ENCODE measurements at places on chromosomes 1 and 21.

DNA sequence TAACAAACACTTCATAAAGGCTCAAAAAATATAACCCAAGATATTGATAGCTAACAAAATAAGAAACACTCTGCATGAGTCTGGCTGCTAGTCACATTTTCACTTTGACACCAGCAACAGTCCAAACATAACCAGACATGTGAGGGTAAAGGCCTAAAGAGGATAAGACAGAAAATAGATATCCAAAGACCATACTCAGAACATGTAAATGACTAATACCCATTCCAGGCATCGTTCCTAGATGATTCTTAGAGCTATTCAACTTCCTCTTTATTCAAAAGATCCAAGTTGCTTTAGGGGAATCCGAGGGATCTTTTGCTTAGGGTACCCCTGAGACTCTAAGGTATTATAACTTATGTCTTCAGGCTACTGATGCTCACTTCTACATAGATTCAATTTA lies 5.1 kb downstream of the COL24A1 start:
- no peak for DNase-seq

GRCh38 chr21:33206771-33207281 lies 22.9 kb upstream of the IFNAR2 start:
- no peak for DNase-seq

DNA sequence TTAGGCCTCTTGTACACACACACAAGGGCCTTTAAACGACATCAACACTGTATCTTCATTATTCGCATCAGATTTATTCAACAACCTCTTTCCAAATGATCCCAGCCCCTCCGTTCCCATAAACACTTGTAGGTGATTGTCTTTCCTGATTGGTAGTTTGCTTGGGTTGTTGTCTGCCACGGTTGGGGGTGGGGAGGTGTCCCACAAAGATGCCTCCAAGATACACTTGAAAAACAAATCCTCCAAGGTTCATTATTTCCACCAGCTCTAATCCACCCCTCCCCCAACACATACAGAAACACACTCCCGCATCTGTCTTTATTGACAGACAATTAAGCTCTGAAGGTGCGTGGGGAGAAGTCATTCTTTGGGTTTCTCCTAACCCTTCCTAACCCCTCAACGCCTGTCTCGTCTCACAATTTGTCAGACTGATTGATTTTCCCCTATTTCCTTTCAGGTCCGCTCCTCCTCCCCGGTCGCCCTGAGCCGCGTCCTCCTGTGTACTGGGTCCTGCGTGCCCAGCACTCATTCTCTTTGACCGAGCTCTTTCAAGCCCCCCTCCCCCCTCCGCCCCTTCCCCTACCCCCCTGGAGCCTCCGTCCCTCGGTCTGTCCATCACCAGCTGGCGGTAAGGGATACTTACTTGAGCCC lies 1.4 kb downstream of the WDR26 start:
- DNase-seq = no peak

GRCh38 chr1:216020743-216021345 lies 402.4 kb downstream of the USH2A start:
- no peak for DNase-seq

GRCh38 chr1:40258445-40258769 lies 371 bp downstream of the ZMPSTE24 start:
- DNase-seq = no peak

DNA sequence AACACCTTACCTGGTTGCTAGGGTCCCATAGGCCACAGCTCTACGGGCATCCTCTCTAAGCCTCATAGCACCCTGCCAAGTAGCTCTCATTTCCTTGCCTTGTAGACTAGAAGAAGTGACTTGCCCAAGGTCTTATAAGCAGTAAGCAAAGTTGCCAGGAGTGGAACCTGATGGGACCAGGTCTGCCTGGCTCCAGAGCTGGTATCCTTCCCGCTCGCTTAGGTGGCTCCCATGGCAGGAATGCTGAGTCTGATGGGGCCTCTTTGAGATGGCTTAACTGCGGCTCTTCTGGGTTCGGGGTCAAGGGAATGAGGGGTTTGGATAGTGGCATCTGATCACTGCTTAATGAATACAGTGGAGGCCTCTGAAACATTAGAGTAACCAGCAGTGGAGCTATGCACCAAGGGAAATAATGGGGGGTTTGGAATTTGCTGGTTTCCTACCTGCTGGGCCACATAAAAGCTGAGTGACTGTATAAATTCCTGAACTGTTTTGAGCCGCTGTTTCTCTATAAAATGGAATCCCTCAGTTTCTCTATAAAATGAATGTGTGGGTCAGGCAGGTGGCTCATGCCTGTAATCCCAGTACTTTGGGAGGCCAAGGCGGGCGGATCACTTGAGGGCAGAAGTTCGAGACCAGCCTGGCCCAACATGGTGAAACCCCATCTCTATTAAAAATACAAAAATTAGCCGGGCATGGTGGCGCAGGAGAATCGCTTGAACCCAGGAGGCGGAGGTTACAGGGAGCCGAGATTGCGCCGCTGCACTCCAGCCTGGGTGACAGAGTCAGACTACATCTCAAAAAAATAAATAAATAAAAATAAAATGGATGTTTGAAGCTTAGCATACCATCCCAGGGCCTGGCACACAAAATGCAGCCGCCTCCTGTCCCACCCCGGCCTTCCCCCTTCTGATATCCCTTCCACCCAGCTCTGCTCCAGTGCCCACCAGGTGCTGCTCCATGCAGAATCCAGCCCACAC lies 12.4 kb downstream of the FAM151A start:
- no peak for DNase-seq

GRCh38 chr1:33468967-33469366 lies 3.5 kb upstream of the ZSCAN20 start:
- DNase-seq = no peak

GRCh38 chr21:43959231-43960116 lies 52.6 kb upstream of the TRAPPC10 start:
- DNase-seq = no peak
